SW 1271 (cell line): ENCODE measurements at places on chromosomes 3 and 15.

DNA sequence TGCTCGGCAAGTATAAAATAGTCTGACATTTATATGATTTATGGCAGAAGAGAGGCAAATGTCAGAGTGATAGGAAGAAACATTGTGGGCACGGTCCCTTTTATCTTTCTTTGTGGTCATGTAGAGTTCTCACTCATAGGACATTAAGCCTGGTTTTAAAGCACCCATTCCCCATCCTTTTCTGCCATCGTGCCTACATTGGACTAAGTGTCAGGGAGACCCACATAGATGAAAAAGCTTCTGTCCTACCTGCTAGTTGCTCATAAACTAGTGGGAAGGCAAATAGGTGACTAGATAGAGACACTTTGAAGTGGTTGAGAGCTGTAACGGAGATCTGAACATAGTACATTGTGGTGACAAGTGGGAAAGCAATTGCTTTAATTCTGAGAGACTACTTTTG, 155.7 kb downstream of the B3GALNT1 start:
- DNase-seq = no peak

GRCh38 chr3:107683447-107683846, 160.7 kb downstream of the BBX start:
- no peak for DNase-seq

GRCh38 chr15:50702762-50703334, 16.3 kb upstream of the TRPM7 start:
- no peak for DNase-seq

DNA sequence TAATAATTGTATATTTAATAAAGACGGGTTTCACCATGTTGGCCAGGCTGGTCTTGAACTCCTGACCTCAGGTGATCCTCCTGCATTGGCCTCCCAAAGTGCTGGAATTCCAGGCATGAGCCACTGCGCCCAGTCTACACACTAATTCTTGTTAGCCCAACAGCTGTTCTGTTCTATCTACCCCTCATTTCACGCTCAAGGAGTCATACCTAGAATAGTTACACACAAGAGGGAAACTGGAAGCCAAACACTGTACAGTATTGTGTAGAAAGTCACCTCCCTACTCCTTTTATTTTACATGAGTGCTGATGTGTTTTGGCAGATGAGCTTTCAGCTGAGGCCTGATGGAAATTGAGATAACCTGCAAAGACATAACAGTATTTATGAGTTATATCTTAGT, 13.4 kb upstream of the CTDSPL2 start:
- DNase-seq = no peak

DNA sequence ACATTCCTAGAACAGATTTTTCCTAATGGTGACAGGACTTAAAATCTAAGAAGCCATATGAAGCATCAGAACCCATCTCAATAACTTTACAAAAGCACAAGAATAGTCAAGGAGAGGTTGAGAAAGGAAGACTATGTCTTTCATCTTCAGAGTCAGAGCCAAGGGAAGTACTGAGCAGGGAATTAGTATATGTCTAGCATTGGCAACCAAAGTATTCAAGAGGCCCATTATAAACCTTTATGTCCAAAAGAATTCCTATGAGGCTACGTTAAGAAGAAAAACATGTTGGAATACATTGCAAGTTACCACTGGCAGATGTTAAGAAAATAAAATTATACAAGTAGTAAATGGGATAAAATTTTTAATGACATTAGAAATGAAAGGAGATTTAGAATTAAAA, 150.5 kb downstream of the MAGI1 start:
- no peak for DNase-seq
